Regular cardiac myocyte (primary cell): ENCODE measurements at places on chromosomes 7 and 10. TPM values are rescaled to one million over a fixed set of nuclear protein-coding genes. Genes with fewer than 3 reads are reported as not detected.

The SH2D4B gene
- total RNA-seq = under 0.01 TPM in 2 replicates

The MRLN gene
- total RNA-seq = not detected in 2 replicates

The FBXL13 gene
- total RNA-seq = 0.96 and 3.7 TPM in 2 replicates

The IFIT2 gene
- total RNA-seq = 12.3 and 22.8 TPM in 2 replicates

The TES gene
- 88.2 and 102 TPM in 2 replicates for total RNA-seq

The AKR1B1 gene
- total RNA-seq = 51.4 and 59.2 TPM in 2 replicates

The TET1 gene
- total RNA-seq = 1.7 and 4.2 TPM in 2 replicates

The CUEDC2 gene
- total RNA-seq = 39.2 and 60.4 TPM in 2 replicates

The SPDYE3 gene
- not detected in 2 replicates for total RNA-seq

The GOLGA7B gene
- under 0.01 TPM in 1 of 2 replicates, not detected in the other for total RNA-seq

The CPEB3 gene
- total RNA-seq = 0.77 and 0.85 TPM in 2 replicates

The RBM28 gene
- total RNA-seq = 14.1 and 24.5 TPM in 2 replicates

The RET gene
- 0.28 and 0.58 TPM in 2 replicates for total RNA-seq

The PPP1R9A gene
- total RNA-seq = 0.56 and 0.77 TPM in 2 replicates

The LRMDA gene
- 0.38 and 2.0 TPM in 2 replicates for total RNA-seq

The CALHM1 gene
- not detected in 2 replicates for total RNA-seq

The PDK4 gene
- total RNA-seq = 0.58 and 6.5 TPM in 2 replicates

The CACNA2D1 gene
- 263 and 525 TPM in 2 replicates for total RNA-seq

The NPSR1 gene
- not detected in 2 replicates for total RNA-seq

The LLCFC1 gene
- total RNA-seq = not detected in 2 replicates

The ANKRD1 gene
- total RNA-seq = 169 and 275 TPM in 2 replicates

The PPIF gene
- total RNA-seq = 31.3 and 40.8 TPM in 2 replicates

The THNSL1 gene
- total RNA-seq = 4.2 and 5.0 TPM in 2 replicates

The OPALIN gene
- not detected in 2 replicates for total RNA-seq

The ARHGEF35 gene
- total RNA-seq = 0.85 and 1.5 TPM in 2 replicates

The NKX1-2 gene
- total RNA-seq = not detected in 2 replicates

The GLUD1 gene
- 227 and 276 TPM in 2 replicates for total RNA-seq

The BMI1 gene
- 44.3 and 74.7 TPM in 2 replicates for total RNA-seq

The NXPH1 gene
- total RNA-seq = not detected in 2 replicates

The GPR26 gene
- total RNA-seq = not detected in 2 replicates

The ZNF518A gene
- total RNA-seq = 9.6 and 10.2 TPM in 2 replicates
